Erythroblast (primary cell): ENCODE measurements at places on chromosomes 4 and X.

GRCh38 chr4:2256781-2257191 is 5.1 kb downstream of the MXD4 start:
- no peak for DNase-seq

GRCh38 chr4:112664611-112665010 is 27.7 kb downstream of the LARP7 start:
- no peak for DNase-seq

- DNase-seq = no peak
These were observed 15.9 kb downstream of the ACOT9 start for GRCh38 chrX:23727206-23727605.

GRCh38 chrX:37776283-37776986 is 3.4 kb upstream of the CYBB start:
- DNase-seq = no peak

DNA sequence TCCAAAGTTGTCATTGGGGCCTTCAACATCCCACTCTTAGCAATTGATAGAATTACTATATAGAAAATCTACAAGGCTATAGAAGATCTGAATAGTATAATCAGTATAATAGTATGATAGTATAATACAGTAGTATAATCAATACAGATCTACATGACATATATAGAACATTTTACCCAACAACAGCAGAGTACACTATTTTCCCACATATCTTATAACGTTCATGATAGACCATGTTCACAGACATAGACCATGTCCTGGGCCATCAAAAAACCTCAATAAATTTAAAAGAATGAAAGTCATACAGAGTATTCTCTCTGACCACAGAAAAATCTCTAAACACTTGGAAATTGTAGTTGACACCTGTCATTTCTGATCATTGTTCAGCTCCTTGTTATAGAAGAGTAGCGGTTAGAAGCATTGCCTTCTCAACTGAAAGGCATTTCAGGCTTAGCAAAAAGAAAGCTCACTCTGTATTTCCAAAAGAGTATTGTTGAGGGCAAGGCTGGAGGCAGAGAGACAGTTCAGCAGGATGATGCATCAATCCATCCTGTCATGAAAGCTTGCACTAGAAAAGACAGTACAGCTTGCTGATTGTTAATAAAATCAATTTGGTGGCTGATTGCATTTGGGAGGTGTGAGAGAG is 38.8 kb upstream of the ARMCX5 start:
- DNase-seq = no peak

GRCh38 chr4:74933562-74934015 is 673 bp downstream of the PARM1 start:
- DNase-seq = no peak

DNA sequence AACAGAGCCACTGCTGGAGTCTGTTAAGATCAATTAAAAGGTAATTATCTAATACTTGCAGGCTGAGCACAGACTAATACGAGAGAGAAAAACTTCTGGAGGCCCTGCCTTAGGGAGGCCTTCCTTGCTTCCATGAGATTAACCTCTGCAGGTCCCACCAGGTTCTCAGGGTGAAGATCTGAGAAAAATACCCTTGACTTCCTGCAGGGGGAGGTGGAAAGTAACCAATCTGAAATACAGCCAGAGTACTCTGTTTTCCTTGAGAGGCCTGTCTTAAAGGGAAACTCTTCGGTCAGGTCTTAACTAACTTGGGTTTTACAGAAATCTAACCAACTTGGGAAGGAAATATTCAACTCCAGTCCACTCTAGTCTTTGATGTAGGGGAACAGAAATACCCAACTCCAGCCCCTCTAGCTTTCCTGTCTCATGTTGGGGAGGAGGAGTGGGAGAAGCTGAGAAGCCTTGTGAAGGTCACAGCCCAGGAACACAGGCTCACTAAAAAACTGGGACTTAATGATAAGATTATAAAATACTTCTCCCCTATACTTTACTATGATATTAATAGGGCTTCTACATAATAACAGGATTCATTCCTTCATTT is 77.1 kb downstream of the TBCK start:
- peak; percentile 45 for DNase-seq

DNA sequence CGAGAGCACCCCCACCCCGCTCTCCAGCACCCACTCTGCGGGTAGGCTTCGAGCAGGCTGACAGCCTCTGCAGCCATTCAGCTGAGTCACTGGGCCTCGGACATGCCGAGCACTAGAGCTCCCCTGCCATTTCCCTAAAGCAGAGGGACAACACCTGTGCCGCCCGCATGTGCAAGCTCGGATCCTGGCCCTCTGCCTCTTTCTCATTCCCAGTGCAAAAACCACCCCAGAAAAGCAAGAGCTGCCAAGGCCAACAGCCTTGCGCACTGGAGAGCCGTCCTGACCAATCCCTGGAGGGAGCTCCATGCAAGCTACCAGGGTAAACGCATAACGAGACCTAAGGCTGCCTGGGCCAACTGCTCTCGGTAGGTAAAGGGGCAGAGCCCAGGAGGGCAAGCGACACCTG is 5.3 kb downstream of the HCFC1 start:
- no peak for DNase-seq

- no peak for DNase-seq
These were observed 101.5 kb downstream of the SORBS2 start for GRCh38 chr4:185710487-185710995.

- no peak for DNase-seq
These were observed 60.8 kb upstream of the CBR4 start for GRCh38 chr4:169070895-169071218.

DNA sequence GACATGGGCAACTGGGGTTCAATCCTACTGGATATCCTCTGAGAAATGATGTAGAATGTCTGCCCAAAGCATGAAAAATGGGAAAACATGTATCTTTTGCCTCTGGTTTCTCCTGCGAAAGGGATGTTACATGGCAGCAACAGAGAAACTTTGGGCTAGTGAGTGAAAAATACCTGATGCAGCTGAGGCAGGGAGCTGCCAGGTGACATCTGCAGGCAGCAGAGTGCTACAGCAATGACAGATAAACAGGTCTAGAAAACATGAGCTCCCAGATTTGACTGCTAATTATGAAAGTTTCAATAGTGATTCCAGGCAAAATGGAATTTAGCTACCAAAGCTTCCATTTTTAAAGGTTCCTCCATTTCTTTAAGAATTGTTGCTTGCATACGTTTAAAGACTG is 4.8 kb upstream of the CXCL1 start:
- no peak for DNase-seq

DNA sequence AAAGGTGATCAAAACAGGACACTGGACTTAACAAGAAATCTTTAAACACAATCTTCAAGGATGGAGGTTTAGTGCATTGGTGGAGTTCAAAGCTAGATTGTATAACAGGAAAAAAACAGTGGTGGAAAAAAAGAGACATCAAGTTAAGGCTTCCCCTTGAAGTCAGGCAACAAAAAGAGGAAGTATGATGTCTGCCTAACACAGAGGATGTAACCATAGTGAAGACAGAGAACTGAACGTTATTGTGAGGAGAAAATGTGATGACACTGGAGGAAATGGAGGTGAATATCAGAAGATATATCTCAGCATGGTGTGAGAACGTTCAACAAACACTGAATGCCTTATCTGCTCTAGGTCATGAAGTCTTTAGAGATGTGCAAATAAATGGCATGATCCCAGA is 192.4 kb upstream of the AR start:
- no peak for DNase-seq

DNA sequence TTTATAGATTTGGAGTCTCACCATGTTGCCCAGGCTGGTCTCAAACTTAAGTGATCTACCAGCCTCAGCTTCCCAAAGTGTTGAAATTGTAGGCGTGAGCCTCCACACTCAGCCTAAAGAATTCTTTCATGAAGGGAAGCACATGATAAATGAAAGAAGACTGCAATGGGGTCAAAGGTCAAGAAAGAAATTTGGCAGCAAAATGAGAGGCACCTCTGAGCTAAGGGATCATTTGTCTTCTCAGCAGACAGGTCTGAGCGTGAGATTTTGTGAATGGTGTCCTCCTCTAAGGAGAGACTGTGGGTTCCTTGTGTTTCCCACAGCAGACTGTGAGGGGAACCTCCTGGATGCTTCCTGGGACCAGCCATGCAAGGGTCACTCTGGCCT is 57.5 kb upstream of the EGFL6 start:
- no peak for DNase-seq

DNA sequence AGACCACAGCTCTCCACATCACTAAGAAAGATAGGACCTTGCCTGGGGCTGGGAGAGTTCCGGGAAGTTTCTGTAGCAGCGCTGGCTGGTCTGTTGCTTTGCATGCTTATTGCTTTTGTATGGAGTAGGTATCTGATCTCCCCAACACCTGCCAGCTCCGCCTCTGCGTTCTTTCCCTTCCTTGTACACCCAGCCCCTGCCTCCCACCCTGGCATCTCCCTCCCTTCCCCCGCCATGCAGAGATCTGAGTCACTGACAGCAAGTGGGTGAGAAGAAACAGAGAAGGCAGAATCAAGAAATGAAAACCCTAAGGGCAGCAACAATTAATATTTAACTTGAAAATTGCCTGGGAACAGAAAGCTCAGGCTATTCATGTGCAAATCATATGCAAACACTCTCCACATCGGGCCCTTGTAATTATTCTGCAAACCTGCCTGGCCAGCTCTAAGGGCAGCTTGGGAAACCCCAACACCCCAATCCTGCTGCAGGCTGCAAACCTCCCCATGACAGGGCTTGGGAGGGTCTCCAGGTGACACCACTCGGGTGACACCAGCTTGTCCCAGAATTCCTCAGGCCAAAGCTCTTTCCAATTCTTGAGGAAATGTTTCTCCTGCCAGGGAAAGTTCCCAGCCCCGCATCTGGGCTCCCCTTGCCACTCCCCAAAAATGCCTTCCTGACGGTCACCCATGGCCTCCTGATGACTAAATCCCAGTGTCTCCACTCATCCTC is 257.2 kb downstream of the FBXW7 start:
- DNase-seq = no peak
